ENCODE measurements at places on chromosomes 7 and 10.

DNA sequence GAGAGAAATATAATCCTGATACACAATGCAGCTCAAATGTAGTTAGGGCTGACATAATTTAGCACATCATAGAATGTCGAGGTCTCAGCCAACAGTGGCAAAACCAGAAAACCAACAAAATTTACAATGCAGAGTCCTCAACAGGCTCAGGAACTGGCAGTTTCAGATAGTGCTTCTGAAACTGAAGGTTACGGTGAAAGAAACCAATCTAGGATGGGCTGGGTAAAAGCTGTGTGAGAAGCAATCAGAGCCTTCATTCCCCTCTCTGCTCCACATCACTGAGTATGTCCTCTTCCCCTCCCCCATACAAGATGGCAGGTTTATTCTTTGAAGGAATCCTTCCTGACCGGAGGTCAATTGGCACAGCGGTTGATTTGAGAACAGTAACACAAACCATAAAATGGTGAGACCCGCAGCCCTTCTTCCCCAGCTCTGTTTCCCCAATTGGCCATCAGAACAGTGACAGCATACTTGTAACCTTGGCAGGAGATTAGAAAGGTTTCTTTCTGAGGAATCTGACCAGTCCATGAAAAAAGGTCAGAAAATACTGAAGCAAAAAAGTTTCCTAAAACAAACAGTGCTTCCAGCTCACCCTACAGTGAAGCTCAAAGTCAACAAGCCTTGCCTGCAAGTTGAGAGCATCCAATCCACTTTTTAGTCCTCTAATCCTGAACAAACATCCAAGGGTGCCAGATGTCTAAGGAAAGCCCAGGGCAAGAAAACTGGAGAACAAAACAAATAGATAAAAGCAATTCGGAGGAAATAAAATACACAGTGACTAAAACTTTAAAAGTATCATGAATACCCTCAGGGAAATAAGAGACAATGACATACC is 53.9 kb upstream of the IL6 start:
- DNase-seq: no peak

GRCh38 chr7:43118313-43118712 is 5.9 kb downstream of the HECW1 start:
- DNase-seq: no peak

DNA sequence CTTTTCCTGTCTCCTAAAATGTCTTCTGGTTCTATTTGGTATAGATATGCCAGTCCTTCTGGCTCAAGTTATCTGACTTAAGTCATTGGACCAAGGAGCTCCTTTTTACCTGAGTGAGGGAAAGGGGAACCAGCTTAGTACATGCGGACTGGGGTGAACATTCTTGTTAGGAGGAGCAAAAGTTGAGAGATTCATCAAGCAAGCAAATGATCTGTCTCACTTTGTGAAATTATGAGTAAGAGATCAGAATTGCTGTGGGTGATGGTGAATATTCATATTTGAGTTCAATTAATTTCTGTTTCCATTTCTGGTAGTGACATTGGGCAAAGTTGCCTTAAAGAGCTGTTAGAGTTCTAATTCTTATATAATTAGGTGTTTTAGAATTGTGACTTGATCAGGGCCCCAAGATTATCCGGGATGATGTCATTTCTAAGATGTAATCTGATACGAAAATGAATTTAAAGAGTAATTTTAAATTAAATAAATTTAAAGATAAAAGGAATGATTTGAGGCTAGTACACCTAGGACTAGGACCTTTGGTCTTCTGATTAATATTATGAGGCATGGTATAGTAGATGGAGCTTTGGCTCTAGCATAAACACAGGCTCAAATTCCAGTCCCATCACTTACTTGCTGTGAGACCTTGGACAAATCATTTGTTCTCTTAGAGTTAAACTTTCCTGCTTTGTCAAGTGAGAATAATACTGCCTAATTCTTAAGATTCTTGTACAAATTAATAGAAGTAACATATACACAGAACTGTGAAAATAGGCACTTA is 60.4 kb upstream of the STRIP2 start:
- DNase-seq: no peak

- DNase-seq: no peak
Measured at GRCh38 chr7:111190804-111191203, 99.9 kb downstream of the LRRN3 start.

DNA sequence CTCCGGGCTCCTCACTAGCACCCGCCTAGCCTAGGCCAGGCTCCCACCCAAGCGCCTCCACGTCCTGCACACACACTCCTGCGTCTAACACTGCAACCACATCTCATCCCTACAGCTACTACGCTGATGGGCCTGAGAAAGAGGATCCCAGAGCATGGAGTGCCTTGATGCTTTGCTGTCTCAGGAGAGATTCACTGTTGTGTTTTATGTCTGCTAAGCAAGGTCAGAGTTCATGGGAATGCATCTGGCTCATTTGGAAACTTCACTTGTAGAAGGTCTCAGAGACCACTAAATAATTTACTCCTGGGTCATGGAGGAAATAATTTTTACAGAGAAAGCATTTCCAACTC is 88.7 kb downstream of the SLIT1 start:
- no peak for DNase-seq

- no peak for DNase-seq
Measured at GRCh38 chr10:22593636-22594198, 120.7 kb downstream of the PIP4K2A start.

- DNase-seq: no peak
Measured at GRCh38 chr7:6419310-6419773, 28.4 kb downstream of the DAGLB start.

- no peak for DNase-seq
Measured at GRCh38 chr7:49618028-49618427, 155.4 kb upstream of the VWC2 start.

- no peak for DNase-seq
Measured at GRCh38 chr7:118325450-118325808, 100.9 kb downstream of the ANKRD7 start.

- no peak for DNase-seq
Measured at GRCh38 chr7:154631162-154631561, 371.8 kb downstream of the PAXIP1 start.

- DNase-seq: no peak
Measured at GRCh38 chr7:92699966-92700514, 109.8 kb upstream of the FAM133B start.

DNA sequence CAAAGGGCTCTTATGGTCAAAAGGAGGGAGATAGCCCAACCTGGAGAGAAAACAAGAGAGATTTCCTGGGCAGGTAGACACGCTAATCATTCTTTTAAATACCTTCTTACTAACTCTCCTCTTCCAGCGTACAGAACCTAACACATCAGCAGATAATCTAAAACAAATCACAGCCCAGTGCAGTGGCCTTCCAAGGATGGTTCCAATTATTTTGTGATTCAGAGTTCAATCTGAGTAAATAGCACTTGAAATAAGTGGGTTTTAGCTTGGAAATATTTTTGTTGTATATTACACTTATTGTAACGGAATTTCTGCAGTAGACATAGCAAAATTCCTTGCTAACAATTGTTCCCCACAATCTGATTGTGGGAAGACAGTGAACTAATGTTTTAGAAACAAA is 7.3 kb upstream of the IMPDH1 start:
- DNase-seq: no peak

GRCh38 chr7:142152076-142152475 is 40.6 kb downstream of the MGAM2 start:
- DNase-seq: no peak

DNA sequence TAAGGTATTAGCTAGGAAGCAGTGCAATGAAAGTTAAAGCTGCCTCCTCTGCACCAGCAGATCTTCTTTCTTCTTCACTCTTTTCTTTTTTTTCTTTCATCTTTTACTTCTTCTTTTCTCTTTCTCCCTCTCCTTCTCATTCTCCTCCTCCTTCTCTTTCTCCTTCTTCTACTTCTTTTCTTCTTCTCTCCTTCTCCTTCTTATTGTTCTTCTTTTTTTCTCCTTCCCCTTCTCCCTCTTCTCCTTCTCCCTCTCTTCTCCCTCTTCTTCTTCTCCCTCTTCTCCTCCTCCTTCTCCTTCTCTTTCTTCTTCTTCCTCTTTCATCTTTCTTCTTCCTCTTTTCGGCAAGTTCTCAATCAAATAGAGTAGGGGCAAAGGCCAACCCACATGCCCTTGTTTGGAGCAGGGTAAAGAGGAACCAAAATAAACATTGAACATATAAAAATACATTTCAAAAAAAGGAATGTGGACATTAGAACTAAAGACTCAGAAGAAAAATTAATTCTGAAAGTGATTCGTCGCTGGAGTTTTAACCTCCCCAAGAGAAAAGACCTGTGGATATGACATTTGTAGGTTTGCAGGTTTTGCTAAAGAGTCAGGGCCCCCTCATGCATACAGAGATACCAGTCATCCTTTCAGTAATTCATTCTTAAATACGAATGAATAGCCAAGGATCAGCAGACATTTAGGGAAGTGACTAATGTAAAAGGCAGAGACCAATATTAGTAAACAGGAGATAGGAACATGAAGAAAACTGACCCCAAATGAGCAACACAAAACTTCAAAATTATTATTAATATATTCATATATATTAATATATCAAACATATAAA is 93.0 kb upstream of the RSU1 start:
- DNase-seq: no peak

DNA sequence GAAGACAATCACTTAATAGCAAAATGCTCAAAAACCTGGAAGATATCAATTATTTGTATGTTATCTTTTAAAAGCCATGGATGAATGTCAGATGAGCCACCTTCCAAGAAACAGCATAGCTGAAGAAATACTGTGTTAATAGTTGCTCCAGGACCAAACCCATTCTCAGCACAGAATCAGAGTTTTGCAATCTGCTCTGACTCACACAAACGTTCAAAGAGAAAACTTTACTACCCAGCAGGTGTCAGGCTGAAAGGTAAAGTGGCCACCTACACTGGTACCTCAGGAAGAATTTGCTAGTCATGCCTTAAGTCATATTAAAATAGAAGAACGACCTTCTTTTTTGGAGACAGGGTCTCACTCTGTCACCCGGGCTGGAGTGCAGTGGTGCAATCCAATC is 526.5 kb downstream of the PARD3 start:
- DNase-seq: no peak

DNA sequence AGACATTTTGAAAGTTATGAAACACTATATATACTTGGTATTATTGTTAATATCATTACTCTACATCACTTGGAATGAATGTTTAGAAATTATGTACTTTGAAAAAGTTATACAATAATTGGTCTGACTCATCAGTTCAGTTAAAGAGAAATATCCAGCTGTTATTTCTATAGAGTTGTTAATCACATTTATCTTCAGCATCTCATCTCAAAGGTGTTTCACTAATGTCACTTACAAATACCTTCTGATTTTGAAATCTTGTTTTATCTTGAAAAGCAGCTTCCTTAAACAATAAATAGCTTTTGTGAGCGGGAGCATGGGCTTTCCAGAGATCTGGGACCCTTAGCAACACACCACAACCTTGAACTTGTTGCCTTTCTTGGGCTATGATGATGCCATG is 205.2 kb downstream of the PCLO start:
- DNase-seq: no peak

GRCh38 chr7:94562525-94562924 is 52.9 kb downstream of the CASD1 start:
- DNase-seq: no peak

DNA sequence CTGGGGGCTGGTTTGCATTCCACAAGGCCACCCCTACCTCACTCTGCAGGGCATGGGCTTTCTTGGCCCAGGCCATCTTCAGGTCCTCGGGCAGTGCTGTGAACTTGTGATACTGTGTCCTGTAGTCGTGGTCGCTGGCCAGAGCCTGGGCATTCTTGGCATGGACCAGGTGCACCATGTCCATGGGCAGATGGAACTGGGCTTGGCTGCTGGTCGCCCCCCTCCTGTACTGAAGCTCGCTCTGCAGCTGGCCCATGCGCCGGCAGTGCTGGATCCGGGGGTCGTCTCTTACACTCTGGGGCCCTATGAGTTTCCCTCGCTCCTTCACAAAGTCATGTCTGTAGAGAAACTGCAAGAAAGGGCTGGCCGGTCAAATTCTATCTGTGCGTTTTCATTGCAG is 51.7 kb downstream of the HABP2 start:
- no peak for DNase-seq

DNA sequence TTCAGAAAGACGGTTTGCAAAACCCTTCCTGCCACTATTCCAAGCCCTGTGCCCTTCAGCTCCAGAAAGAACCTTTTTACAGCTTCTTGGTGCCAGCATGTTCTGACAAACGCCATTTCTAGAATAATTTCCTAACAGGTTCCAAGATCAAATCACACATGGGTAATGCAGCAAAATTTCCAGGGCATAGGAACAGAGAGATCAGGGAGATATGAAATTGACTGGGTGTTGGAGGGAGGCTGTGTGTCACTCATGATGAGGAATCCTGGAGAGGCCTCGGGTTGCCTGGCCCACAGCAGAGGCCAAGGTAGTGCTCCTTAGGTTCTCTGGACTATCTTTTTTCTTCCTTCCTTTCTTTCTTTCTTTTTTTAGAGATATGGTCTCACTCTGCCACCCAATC is 29.5 kb downstream of the RAB19 start:
- DNase-seq: no peak

DNA sequence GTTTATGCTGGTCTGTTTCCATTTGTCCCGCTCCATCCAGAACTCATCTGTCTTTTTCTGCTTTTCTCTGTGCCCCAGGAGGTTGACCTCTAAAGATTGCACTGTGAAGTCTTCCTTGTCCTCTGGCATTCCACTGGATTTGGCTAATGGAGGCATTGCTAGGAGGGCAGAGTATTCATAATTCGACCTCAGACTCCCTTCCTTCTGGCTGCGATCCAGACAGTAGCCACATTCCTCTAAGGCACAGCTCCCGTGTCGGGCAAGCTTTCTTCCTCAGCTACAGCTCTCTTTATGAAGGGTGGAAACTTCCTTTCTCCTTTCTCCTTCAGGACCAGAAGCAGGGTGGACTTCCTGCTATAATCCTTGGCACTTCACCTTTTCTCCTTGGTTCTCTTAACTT is 175.9 kb downstream of the BAMBI start:
- DNase-seq: peak; percentile 11

GRCh38 chr7:120760050-120760449 is 97.9 kb downstream of the TSPAN12 start:
- DNase-seq: no peak

All from hepatic stellate cell (primary cell).